Right kidney (tissue), 9 donors: ENCODE measurements at places on chromosomes 5 and 9.

DNA sequence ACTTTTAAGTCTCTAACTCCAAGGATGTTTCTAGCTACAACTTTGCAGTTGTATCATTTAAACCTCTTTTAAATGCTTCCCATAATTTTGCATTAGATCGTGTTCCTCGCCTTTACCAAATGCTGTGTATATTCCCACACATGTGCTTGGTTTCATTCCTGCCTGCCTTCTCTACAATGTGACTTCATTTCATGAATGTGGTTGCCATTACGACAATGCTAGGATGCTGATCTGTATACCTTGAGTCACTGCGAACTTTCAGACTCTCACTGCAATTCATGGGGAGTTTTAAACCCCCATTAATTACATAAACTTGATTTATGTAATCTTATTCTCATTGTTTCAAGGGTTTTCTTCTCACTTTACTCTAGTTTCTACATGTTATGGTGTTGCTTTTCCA, 50.3 kb downstream of the UBE2QL1 start:
- DNase-seq, result no peak

DNA sequence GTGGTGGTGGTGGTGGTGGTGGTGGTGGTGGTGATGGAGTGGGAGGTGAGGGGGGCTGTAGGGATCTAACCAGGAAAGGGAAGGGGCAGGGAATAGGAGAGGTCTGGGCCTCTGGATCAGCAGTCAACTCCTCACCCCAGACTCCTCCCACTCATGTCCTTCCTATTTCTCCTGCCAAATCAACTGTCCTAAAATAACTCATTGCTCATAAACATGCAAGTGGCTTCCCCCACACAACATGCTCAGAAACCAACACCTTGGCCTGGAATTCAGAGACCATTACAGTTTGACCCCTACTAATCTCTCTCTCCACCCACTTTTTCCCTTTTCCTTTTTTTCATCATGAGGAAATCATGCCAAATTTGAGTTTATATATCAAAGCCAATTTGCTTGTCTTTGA, 8.4 kb upstream of the FSD1L start:
- no peak for DNase-seq

DNA sequence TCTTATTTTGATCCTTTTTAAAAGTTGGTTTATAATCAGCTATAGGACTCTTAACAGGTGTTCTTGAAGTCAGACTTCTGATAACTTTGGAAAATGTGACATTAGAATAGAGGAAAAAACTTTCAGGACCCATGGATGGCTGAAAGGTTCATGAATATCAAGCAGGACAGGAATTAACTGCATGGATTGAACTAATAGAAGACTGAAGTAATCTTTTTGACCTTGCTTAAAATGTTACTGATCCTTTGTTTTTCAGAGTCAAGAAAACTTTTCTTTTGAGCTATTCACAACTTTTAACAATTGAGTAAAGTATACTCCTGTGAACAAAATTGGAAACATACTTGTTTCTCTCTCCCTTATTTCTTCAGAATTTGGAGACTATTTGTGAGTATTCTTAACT, 79.2 kb downstream of the PLK2 start:
- DNase-seq, result no peak

DNA sequence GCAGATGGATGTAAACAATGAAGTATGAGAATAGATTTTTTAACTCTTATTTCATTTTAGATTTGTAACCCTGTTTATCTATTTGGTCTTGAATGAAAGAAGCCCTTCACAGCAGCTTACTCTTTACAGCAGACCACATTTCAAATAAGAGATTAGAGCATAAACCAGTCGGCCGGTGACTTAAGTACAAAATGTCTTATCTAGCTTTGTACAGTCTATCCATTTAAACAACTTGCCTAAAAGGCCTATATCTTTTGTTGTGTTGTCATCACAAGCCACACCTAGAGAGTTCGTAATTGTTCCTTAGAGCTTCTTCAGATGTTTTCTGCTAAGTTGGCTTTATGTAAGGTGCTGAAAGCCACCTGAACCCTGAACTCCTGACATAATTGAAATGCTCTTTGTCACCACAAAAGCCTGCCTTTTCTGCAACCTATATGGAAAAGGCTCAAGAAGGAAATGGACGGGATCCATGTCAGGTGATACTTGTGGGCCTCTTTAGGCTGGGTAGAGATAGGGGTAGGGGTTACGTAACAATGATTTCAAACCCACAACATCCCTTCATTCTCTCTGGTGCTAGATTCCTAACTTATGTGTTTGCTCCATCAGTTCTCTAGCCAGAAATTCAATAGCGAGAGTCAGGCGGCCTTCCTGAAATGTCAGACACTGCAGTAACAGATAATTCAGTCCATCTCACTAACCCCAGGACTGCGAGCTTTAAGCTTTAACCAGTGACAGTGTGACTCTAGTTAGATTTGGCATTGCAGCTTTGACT, 162.5 kb downstream of the CD180 start:
- DNase-seq, result no peak

- DNase-seq, result no peak
Observed at GRCh38 chr9:129094387-129095169, 13.7 kb downstream of the DOLPP1 start.
